CD4-positive, alpha-beta T cell treated with Interleukin-17A for 1 hour (primary cell): ENCODE measurements at places on chromosomes 12 and 14.

DNA sequence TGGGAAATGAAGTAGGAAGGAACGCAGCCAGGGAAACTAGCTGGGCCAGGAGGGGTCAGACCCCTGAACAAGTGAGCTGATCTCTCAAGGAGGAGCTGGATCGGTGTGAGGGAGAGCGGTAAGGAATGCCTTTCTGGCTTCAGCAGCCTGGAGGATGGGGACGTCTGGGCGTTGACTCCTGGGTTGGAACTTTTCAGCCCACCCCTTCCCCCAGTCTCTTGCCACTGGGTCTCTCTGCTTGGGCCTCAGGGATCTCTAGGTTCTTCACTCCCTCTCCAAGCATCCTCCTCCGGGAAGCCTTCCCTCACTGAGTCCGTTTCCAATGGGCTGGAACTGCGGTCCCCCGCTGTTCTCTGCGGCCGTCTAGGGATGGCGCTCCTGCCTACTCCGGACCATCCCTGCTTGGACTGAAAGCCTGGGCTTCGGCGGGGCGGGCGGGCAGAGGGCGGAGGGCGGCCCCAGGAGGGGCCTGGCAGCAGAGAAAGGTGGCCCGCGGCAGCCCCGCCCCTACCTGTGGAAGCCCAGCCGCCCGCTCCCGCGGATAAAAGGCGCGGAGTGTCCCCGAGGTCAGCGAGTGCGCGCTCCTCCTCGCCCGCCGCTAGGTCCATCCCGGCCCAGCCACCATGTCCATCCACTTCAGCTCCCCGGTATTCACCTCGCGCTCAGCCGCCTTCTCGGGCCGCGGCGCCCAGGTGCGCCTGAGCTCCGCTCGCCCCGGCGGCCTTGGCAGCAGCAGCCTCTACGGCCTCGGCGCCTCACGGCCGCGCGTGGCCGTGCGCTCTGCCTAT, at the start of gene KRT7:
TSS of gene KRT7 (plus strand) at position 570 of the 788 bp plus-strand sequence. CDS start at position 624, 54 bp downstream.
- DNase-seq, result no peak

DNA sequence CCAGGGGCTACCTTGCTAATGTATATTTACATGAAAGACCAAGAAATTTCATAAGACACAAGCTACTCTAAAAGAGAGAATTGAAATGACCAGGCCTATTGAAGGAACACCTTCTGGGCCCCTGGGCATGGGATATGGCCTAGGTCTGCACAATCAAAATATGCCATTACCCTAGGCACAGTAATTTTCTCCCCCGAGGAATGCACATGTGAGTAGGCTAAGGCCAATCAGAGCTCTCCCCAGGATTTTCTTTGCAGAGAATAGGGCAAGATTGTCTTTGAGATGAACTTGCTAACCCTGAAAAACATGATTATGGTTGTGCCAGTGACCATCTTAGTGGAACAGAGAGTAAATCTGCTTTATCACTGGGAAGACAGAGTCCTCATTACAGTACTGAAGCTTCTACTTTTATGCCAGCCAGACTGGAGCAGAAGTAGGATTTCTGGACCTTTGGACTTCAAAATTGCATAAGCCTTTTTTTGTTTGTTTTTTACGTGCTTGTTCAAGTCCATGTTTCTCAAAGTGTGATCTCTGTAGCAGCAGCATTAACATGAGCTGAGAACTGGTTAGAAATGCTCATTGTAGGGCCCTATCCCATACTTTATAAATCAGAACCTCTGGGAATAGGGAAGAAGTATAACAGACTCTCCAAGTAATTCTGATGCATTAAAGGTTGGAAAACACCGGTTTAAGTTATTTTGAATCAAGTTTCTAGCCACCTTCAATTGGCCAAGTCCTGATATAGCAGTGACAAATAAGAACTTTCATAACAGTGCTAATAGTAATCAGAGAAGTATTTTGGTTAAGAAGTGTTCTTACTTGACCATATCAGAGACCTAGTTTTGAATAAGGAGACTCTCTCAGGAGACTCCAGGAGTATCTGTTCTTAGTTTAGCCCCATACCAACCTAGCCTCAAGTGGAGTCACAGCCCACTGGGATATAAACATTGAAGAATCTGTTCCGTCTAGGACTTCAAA, 112.9 kb downstream of the LMO3 start:
- no peak for DNase-seq

GRCh38 chr12:49334681-49335080, 2.3 kb downstream of the C1QL4 start:
- no peak for DNase-seq

- DNase-seq, result no peak
Measured at GRCh38 chr12:71954083-71954778, 15.6 kb downstream of the TPH2 start.

DNA sequence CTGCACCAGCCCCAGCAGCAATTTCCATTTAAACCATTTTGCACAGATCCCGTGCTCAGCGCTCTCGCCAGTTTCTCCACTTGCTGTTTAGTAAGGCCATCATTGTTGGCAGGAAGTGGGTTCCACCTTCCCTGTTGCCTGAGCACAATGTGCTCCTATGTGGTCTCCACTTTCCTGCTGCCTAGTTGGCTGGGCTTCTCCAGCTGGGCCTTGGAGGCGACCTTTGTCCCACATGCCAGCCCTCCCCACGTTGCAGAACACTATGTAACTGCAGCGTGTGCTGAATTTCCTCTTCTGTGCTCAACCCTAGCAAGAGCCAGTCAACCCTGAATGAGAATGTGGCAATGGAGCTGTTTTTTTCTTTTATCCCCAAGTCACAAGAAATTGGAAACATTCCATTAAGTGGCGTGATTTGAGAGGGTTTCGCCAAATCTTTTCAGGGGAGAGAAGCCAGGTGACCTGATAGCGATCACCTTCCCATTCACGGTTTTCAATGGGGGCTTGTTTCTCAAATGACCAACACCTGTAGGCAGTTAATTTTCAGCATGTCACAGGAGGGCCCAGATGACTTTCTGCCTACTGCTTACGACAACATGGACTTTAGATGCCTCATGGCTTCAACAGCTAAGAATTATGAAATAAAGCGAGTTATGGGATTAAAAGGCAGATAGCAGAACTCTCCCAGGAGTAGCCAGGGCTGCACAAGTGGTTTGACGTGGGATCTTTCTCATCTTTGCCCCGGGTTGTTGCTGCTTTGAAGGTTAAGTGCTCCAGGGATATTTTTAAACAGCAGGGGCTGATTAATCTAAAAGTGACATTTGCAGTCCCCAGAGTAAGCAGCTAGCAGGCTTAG, at the start of gene ACACB:
TSS of gene ACACB (plus strand) at position 830 of the 853 bp plus-strand sequence. CDS start 22,819 bp downstream, outside the sequence.
- no peak for DNase-seq

DNA sequence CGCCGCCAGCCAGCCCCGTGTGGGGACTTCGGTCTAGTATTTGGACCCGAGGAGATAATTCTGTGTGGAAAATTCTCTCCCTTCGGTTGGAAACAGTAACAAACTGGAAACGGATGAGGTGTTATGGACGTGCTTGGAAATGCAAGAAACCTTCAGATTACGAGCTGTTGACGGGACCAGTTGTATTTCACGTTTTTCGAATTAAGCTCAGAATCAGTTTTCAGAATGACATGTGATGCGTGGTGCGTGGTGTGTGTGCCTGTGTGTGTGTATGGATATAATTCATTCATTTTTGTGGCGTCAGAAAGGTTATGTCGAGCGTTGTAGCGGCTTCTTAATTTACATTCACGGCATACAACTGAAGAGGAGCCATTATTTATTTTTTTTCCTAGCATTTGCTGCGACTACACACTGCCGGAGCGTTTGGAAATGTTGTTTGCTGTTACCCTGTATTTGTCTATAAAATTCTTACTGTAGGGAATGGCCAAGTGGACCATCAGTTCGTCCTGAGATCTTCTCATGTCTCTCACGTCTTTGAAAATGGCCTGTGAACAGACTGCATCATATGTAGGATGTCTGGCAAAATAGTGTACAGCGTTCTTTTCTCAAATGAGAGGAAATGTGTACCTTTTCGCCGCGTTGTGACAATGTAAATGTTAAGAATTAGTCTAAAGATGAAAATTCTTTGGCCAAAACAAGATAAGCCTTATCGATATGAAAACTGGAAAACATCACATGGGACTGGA, 1.3 kb downstream of the TRAF3 start:
- peak; percentile 42 for DNase-seq

GRCh38 chr12:70106347-70106746, 136.9 kb upstream of the CNOT2 start:
- no peak for DNase-seq

DNA sequence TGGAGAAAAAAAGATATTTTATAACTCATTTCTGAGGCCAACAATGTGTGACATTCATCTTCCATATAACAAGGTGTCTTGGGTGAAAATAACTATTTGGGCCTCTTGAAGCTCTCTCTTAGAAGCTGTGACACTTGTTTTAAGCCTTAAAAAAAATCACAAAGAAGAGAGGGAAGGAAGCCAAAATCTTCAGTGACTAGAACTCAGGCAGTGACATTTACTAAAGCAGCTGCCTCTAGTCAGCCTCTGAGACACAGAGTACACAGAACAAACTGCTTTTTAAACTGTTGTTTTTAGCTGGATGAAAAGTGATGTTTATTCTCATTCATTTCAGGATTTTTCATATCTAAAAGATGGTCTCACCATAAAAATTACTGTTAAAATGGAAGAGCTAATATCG, 793.6 kb downstream of the GALC start:
- DNase-seq, result no peak
